ENCODE measurements at places on chromosomes 6 and 20. TPM values are rescaled to one million over a fixed set of nuclear protein-coding genes. Genes with fewer than 3 reads are reported as not detected.

The BMP6 gene
- 1.4 TPM for total RNA-seq

The AMD1 gene
- total RNA-seq, result 52.1 TPM

The PPIL6 gene
- total RNA-seq, result 1.8 TPM

DNA sequence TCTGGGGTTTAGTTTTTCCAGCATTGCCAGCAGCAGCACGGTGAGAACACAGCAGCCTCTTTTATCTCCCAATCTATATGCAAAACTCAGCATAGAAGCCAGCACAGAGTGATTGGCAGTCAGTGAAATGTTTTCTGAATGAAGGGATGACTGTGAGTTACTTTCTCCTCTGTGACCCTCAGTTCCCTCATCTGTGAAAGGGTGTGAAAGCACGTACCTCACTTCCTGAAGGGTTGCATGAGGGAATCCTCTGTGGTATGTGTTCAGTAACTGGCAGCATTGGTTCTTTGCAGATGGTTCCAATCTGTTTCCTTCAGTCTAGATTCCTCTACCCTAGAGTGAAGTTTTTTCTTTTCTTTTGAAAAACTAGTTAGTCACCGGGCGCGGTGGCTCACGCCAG is 40.0 kb downstream of the EFCAB8 start:
- H3K27ac ChIP-seq, result no peak overlapping the region
- H3K4me3 ChIP-seq, result no peak overlapping the region
- H3K27me3 ChIP-seq, result no peaks in the 10 kb centered on the region

GRCh38 chr20:36784116-36784515 is 10.6 kb upstream of the DSN1 start:
- H3K4me3 ChIP-seq, result no peak overlapping the region
- no peak for DNase-seq

The ARFGEF3 gene
- 2.4 TPM for total RNA-seq

DNA sequence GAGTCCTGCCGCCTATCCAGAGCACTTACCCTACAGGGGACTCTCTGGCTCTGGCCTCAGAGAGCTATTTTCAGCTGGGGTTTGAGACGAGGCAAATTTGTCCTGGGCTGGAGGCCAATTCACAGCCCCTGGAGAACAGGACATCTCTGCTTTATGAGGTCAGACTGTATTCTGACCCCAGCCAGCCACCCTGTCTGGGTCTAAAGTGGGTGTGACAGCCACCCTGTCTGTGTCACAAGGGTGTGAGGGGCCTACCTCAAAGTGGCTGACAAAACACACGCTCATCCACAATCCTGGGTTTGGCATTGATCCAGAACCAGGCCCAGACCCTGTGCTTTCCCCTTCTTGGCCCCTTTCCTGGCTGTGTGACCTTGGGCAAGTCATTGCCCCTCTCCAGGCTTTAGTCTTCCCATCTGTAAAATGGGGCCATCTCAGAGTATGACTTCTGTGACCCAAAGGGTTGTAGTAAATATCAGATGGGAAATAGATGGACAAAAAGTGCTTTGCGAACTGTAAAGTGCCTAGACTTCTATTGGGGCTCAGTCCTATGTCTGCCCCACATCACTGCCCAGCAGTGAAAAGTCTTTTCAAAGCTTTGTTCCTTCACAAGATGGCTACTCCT is 44.1 kb upstream of the TGM2 start:
- H3K4me1 ChIP-seq, result peaks cover 32% of the 10 kb centered on the region
- peak overlapping the region; percentile 71 for H3K27ac ChIP-seq
- no peaks in the 10 kb centered on the region for H3K36me3 ChIP-seq

The HMGN3 gene
- 91.9 TPM for total RNA-seq

DNA sequence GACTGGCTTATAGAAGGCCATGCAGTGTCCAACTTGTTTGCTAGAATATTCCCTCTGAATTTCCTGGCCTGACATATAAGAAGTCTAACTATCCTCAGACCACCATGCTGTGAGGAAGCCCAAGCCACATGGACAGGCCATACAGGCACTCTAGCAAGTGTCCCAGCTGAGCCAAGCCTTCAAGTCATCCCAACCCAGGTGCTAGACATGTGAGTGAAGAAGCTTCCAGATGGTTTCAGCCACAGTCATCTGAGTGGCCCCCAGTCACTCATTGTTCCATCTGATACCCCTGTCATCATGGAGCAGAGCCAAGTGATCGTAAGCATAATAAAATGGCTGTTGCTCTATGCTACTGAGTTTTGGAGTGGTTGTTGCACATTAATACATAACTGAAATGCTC is 46.0 kb upstream of the INSM1 start:
- H3K4me3 ChIP-seq, result no peak overlapping the region
- no peaks in the 10 kb centered on the region for H3K36me3 ChIP-seq
- no peaks in the 10 kb centered on the region for H3K27me3 ChIP-seq
- H3K4me1 ChIP-seq, result no peaks in the 10 kb centered on the region
- no peak overlapping the region for H3K27ac ChIP-seq
- no peak for DNase-seq

GRCh38 chr6:109243863-109244825 is 138.1 kb downstream of the CD164 start:
- DNase-seq, result no peak
- no peaks in the 10 kb centered on the region for H3K36me3 ChIP-seq
- no peak overlapping the region for H3K27ac ChIP-seq
- no peaks in the 10 kb centered on the region for H3K27me3 ChIP-seq
- no peak overlapping the region for H3K4me3 ChIP-seq

The TRMT6 gene
- total RNA-seq, result 6.6 TPM

DNA sequence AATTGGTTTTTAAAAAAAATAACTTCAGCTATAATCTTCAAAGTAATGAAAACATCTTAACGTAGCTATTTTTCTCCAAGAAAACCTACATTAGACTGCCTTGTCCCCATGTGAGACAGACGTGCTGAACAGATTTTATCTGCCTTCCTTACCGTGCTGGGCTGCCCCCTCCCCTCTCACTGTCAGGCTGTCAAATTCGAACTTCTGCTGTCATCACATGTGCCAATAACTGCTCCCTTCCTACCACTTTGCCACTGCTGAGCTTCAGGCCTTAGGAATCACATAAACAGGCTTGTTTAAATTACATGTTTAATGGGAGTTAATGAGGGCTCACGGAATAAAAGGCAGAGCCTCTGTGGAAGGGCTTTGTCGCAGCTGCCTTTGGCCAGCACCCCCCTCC is 77.0 kb upstream of the NHSL1 start:
- peaks cover 3% of the 10 kb centered on the region for H3K4me1 ChIP-seq
- DNase-seq, result no peak
- H3K36me3 ChIP-seq, result no peaks in the 10 kb centered on the region
- H3K27ac ChIP-seq, result no peak overlapping the region
- no peak overlapping the region for H3K4me3 ChIP-seq

DNA sequence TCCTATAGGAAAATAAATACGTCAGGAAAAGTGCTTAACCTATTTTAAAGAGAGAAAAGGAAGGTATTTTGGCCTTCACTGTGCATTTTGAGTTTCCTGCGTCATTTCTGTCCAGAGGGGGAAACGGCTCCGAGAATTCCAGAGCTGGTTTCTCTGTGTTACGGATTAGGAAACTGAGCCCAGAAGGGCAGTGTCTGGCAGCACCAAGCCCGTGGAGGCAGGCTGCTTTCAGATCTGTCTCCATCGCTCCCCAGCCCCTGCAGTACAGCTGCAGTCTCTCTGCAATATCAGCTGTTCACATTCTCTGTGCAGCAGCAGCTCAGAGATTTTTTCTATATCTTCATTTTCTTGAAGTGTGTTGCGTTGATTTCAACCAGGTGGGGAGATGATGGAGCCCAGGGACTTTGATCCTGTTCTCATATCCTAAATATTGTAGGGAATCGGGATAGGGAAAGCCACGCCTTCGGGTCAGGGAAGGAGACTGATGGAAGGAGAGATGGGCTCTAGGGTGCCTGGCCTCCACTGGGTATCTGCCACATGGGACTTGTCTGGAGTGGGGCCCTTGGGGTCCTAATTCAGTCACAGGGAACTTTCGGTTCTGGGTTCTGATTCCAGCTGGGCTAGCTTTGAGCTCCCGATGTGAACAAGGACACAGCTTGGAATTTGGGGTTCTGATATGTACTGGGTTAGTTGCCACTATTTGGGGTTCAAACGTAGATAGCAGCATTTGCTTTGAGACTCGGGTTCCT is 2.8 kb downstream of the ANKRD60 start:
- no peak overlapping the region for H3K4me3 ChIP-seq
- DNase-seq, result no peak
- peaks cover 5% of the 10 kb centered on the region for H3K4me1 ChIP-seq
- no peaks in the 10 kb centered on the region for H3K36me3 ChIP-seq
- peaks cover 65% of the 10 kb centered on the region for H3K27me3 ChIP-seq

The SLPI gene
- 1.8 TPM for total RNA-seq

The NTSR1 gene
- total RNA-seq, result 0.07 TPM

DNA sequence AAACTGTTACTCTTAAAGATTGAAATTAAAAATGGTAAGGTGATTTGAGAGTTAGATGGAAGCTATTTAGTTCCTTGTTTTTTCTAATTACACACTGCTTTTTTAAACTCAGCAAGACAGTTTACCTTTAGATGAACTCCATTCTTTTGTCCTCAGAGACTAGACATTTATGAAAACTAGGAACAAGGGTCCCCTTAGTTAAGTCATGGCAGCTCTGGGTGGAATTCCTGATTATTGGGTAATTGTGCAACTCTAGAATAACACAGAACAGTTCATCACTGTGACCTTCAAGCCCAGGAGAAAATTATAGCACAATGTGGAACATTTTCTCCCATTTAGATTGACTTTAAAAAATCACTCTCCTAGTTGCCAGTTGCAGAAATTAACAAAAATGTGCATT is 251.7 kb downstream of the NKAIN2 start:
- no peak overlapping the region for H3K27ac ChIP-seq
- no peaks in the 10 kb centered on the region for H3K36me3 ChIP-seq
- H3K4me3 ChIP-seq, result no peak overlapping the region
- no peaks in the 10 kb centered on the region for H3K4me1 ChIP-seq

DNA sequence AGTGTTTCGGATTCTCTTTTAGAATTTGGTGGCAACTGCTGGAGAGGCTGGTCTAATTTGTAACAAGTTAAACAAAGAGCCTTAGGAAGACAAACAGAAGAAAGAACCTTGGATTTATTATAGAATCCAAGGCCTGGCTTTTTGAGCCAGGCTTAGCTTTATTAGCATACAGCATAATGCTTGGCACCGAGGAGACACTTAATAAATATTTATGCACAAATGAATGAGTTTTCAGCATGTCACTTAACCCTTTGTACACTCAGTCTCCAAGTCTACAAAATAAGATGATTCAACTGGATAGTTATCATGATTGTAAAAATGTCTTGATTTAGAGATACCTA is 38.2 kb upstream of the AFDN start:
- no peaks in the 10 kb centered on the region for H3K27me3 ChIP-seq
- no peak for DNase-seq
- H3K27ac ChIP-seq, result no peak overlapping the region
- no peak overlapping the region for H3K4me3 ChIP-seq
- H3K36me3 ChIP-seq, result no peaks in the 10 kb centered on the region

DNA sequence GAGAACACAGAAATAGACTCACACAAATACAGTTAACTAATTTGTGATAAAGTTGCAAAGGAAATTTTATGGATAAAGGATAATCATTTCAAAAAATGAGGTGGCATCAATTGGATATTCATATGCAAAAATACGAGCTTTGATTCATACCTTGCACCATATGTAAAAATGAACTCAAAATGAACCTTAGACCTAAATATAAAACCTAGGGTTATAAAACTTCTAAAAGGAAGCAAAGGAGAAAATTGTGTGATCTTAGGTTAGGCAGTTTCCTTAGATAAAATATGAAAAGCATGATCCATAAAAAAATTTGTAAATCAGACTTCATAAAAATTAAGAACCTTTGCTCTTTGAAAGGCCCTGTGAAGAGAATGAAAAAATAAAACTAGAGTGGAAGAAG is 85.5 kb downstream of the F13A1 start:
- no peaks in the 10 kb centered on the region for H3K4me1 ChIP-seq
- no peak for DNase-seq
- no peak overlapping the region for H3K27ac ChIP-seq
- no peaks in the 10 kb centered on the region for H3K27me3 ChIP-seq
- no peak overlapping the region for H3K4me3 ChIP-seq

DNA sequence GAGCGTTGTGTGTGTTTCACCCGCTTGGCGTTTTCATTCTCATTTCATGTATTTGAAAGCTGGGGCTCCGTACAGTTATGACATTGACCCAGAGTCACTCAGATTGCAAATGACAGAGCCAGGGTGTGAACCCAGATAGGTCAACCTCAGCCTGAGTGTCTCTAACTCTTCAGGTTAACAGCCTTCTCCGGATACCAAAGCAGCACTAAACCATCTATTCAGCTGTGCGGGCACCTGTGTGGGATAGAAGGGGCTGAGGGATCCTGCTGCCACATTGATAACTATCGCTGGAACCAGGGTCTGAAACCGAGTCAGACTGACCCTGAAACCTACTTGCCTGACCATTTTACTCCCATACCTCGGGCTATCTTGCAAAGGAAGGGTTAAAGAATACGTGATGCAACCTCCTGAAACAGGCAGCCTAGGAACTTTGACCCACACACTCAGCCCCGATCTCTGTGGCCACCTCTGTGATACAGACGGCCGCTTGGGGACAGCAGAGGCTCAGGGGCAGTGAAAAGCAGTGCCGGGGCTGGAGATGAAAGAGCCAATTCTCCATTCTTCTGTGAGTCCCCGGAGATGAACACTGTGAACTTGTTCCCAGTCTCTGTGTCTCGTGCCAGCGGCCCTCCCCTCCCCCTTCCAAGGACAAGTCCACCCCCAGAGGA is 233.5 kb upstream of the QKI start:
- no peaks in the 10 kb centered on the region for H3K27me3 ChIP-seq
- no peaks in the 10 kb centered on the region for H3K36me3 ChIP-seq
- DNase-seq, result peak; percentile 87
- peaks cover 14% of the 10 kb centered on the region for H3K4me1 ChIP-seq
- H3K27ac ChIP-seq, result no peak overlapping the region

DNA sequence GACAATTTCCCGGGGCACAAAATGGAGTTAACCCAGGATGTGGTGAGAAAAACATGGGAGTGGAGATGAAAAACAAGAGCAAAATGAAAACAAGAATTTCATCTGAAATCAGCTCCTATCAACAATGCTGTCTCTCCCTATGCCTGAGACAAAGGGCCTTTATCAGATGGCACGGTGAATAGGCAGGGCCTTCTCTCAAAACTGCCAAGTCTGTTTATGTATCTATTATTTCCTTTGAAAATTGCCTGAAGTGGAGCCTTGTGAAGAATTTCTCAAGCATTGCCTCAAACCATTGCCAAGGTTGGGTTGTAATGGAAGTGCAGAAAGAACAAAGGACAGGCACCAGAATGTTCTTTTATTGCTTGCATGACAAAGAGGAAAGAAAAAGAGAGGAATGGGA is 74.7 kb downstream of the BTBD3 start:
- H3K36me3 ChIP-seq, result no peaks in the 10 kb centered on the region
- no peaks in the 10 kb centered on the region for H3K27me3 ChIP-seq
- DNase-seq, result no peak
- no peak overlapping the region for H3K4me3 ChIP-seq
- H3K27ac ChIP-seq, result no peak overlapping the region

GRCh38 chr6:150510576-150510975 is 89.1 kb upstream of the PLEKHG1 start:
- H3K36me3 ChIP-seq, result no peaks in the 10 kb centered on the region
- no peak overlapping the region for H3K4me3 ChIP-seq
- no peak for DNase-seq
- H3K4me1 ChIP-seq, result no peaks in the 10 kb centered on the region

All from heart left ventricle (tissue), 16 donors.